Endodermal cell (in vitro differentiated cells): ENCODE measurements at places on chromosomes 16 and 17. TPM values are rescaled to one million over a fixed set of nuclear protein-coding genes. Genes with fewer than 3 reads are reported as not detected.

DNA sequence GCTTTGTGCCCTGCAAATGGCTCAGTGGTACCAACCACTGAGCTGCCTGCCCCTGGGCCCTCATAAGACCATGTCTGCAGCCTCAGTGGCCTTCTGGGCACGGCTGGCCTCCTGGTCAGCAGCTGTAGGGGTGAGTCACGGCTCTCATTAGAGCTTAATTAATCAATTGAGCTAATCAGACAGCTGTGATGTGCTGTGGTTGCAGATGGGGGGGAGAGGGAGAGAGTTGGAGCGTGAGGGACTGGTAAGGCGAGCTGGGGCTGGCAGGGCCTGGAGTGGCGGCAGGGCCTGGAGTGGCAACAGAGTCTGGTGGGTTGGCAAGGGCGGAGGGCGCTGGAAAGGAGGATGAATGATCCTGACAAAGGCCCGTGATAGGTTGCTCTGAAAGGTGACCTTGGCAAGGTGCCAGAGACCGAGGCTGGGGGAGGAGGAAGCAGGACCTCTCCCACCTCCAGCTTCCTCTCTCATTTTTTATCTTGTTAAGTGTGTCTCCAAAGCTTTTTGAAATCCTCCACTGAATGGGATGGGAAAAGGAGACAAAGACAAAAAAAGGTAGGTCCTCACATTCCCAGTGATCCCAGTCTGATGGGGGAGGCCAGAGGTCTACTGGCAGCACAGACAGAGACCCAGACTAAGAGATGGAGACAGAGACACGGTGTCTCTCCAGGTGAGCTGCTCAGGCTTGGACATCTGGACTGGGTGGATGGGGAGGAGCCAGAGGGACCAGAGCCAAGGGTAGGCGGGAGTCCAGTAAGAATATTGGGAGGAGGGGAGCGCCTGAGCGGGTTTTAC lies 41.6 kb downstream of the DCAKD start:
- no peak for DNase-seq

DNA sequence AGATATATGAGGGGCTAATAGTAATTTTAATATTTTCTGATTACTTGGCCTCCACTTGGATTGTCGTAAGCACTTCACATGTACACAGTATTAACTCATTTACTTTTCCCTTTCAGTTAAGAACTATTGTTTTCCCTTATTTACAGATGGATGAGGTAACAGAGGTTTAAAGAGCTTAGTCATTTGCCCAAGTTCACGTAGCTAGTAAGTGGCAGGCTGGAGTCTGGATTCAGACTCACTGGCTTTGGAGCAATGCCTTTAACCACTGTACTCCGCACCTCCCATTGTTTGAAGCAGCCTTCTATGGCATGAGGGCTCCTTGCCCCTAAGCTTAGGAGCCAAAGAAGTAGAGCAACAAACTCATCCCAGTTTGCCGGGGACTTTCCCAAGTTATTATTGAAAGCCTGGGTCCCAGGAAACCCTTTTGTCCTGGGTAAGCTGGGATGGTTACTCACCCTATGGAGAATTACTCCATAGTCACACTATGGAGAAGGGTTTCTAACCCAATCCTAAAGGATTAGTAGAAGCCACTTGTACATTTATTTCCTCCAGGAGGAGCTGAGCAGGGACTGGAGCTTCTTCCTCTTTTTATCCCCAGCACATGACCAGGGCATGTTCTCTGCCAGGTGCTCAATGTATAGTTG lies 12.3 kb downstream of the FOXL1 start:
- DNase-seq = no peak

DNA sequence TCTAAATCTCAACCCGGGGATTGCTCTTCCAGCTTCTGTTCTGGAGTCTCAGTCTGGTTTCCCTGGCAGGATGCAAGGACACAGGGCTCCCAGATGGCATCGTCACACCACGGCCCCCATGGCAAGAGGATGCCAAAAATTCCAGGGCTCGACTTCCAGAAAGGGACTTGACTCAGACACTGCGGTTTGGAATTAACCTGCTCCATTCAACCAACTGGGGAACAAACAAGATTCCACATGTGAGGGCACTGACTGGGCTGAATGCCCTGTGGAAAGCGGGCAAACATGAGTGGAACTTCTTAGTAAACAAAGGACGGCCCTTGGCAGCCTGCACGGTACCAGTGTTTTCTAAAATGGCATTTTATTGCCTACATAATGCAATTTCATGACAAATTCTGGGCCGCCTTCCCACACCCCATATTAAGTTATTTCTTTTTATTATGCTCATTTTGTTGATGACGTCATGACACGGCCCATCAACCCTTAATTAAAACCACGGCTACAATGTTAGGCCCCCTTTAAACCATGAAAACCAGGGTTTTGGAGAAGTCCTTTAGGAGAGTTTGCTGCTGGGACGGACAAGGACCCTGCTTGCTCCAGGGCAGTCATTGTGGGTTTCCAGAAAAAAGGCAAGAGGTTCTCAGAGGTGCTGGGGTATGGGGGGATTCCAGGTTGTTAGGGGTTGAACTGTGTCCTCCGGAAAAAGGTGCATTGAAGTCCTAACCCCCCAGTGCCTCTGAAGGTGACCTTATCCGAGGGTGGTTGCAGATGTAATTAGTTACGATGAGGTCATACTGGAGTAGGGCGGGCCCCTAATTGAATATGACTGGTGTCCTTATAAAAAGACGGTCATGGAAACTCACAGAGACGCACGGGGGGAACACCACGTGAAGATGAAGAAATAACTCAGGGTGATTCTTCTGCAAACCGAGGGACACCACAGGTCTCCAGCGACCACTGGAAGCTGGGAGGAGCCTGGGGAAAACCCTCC lies 205.6 kb downstream of the FOXL1 start:
- DNase-seq = no peak

The P2RX1 gene
- not detected in 2 replicates for total RNA-seq

The RNF227 gene
- 1.4 and 1.6 TPM in 2 replicates for total RNA-seq

DNA sequence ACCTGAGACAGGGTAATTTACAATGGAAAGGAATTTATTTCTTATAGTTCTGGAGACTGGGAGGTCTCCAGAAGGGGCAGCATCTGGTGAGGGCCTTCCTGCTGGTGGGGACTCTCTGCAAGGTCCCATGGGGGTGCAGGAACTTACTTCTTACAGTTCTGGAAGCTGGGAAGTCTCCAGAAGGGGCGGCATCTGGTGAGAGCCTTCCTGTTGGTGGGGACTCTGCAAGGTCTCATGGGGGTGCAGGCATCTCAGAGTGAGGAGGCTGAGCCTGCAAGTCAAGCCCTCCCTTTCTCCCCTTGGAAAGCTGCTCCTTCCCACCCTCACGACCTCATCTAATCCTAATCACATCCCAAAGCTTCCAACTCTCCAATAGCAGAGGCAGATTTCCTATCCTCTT lies 157.4 kb downstream of the FOXL1 start:
- no peak for DNase-seq

The TIMP2 gene
- total RNA-seq = 41.9 and 42.7 TPM in 2 replicates

DNA sequence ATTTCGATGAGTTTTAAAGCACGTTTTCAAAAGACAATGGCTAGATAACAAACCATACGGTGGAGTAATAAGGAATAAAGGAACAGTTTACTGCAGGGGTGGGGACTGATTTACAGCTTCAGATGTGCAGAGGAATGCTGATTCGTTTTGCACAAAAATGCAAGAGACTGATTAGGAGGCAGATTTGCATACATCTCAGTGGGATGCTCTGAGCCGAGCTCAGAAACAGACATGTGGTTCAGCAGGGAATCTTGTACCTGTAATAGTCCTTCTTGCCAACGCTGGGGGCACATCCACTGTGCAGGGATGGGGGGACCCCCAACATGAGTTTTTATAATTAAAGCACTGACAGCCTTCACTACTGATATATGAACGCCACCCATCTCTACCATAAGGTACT lies 308.0 kb downstream of the GRIN2A start:
- no peak for DNase-seq

DNA sequence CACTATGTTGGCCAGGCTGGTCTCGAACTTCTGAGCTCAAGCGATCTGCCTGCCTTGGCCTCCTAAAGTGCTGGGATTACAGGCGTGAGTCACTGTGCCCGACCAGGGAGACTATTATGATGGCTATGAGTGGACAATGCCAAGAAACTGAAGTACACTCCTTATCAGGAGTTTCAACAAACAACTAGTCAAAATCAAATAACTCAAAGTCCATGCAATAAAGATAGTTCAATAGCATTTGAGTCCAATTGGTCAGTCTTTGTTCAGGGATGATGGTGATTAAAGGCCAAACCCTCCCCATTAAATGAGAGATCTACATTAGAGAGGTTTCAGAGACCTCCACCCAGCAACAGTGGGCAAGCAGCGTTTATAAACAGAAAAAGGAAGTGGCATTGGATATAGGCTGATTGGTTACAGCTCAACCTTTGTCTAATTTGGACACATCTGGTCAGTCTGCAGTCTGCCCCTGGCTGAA lies 8.0 kb downstream of the CHST5 start:
- DNase-seq = no peak

DNA sequence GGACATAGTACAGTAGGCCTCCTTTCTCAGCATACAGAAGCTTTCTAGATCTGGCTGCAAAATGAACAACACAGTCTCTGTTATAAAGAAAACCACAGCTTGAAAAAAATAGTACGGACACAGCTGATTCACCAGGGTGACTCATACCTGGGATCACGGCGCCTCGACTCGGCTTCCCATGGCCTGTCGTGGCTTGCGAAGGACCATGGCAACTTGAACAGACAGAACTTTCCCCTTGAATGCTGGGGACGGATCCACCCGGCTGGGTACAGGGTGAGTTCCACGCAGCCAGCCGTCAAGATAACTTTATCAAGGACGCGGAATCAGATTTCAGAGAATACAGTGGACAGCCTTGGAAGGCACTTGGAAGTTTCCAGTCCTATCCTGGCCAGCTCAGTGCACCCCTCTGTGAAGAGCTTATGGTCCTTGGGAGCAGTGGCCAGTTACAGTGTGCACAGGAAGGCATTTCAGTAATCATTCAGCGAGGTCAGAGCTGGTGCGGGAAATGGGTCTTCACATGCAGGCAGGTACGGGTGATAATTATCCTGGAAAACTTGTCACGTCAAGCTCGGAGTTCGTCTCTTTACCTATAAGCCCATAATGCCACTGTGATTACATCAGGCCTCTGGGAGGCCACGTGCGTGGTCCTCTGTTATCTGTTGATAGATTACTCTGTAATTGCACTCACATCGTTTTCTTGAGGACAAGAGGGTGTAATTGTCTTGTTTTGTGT lies 57.9 kb upstream of the MAF start:
- DNase-seq = no peak

DNA sequence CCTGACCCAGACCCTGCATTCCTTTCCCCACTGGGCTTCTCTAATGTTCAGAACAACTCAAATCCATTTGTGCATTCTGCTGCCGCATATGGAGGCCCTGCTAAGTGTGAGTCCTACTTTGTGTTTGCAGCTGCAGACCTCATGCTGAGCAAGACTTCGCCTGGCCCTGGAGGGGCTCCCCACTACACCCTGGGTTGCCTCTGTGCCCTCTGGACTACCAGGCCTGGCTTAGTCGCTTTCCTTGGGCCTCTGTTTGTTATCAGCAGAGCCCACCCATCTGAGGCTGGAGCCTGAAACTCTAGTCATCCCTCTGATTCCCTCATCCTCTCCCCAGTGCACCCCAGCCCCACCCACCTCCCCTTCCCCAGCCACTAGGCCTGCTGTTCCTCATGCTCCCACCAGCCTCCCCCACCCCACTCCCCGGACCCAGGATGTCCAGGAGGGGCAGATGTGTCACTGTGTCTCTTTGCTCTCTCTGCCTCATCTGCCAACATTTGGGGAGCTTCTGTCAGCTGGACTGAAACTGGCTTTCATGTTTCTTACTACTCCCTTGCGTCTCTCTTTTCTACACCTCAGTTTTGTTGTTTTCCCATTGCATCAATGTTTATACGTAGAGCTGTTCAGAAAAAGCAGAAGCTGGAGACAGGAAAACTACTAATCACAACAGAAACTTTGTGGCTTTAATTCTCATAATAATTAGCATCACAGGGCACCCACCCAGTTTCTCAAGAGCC lies 17.9 kb upstream of the CD300E start:
- DNase-seq = no peak

DNA sequence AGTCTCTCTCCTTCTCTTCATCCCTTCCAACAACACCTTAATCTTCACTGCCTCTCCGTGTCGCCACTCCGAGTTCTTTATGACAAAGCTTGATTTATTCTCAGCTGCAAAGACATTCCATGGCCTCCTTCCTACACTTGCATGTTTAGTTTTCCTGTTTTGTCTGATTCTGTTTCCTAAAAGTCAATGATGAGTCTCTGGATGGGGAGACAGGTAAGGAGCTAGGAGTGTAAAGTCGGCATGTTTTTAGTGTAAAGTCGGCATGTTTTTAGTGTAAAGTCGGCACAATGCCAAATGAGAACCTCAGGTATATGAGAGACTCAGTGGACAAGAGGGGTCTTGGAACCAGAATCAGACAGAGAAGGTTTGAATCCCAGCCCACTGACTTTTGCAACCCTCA lies 362.3 kb upstream of the EEF2KMT start:
- no peak for DNase-seq

DNA sequence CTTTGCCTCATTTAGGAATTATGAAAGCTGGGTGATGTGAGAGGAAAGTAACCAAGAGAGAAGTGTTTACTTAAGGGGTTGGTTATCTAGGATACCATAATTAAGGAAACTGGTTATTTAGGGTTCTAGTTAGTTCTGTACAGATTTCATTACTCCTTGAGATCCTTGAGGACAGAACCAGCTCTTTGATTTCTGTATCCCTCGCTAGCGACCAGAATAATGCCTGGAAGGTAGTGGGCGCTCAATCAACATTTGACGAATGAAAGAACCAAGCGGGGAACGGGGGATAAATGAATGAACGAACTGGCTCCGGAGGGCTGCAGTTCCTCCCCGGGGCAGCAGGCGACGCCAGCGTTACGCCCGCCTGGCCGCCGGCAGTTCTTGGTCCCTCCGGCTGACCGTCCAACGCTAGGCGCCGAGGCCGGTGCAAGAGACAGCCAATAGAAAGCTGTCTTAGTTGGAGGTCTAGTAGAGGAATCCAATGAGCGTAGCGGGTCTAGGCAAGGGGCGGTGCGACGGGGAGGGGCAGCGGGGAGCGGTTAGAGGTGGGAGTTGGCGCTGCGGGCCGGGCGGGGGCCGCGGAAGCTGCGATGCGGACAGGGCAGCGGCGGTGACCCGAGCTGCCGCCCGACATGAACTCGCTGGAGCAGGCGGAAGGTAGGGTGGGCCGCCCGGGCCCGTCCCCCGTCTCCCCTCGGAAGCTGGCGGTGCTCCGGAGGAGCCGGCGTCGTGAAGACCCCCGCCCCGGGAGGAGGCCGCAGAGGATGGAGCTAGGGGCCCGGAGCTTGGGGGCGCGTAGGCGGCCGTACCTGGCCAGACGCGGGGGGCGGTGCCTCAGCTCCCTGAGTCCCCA lies at the start of gene CNEP1R1:
Gene CNEP1R1 (plus strand): TSS at position 542 of the 853 bp plus-strand sequence. CDS start 91 bp downstream, at position 633.
- DNase-seq = peak; percentile 99

The BIRC5 gene
- total RNA-seq = 57.6 and 59.7 TPM in 2 replicates

The OR1A1 gene
- total RNA-seq = not detected in 3 replicates

The GCGR gene
- 0.52 TPM in 1 of 3 replicates, not detected in the others for total RNA-seq

- DNase-seq = no peak
Observed at GRCh38 chr17:60481604-60482003, 44.4 kb downstream of the APPBP2 start.

The ITGB3 gene
- 0.73 and 0.81 TPM in 2 replicates for total RNA-seq

GRCh38 chr17:8152112-8152775 lies at the start of gene PER1:
PER1 (minus strand) TSS chr17:8152404; CDS start chr17:8150706, 1,698 bp downstream.
- DNase-seq = peak; percentile 99

- DNase-seq = no peak
Observed at GRCh38 chr17:5422505-5422904, 2.5 kb downstream of the RPAIN start.

The IGSF6 gene
- total RNA-seq = not detected in 3 replicates

- no peak for DNase-seq
Observed at GRCh38 chr16:54334208-54334607, 47.6 kb upstream of the IRX3 start.
